ENCODE measurements at places on chromosomes 5 and 9. TPM values are rescaled to one million over a fixed set of nuclear protein-coding genes. Genes with fewer than 3 reads are reported as not detected.

DNA sequence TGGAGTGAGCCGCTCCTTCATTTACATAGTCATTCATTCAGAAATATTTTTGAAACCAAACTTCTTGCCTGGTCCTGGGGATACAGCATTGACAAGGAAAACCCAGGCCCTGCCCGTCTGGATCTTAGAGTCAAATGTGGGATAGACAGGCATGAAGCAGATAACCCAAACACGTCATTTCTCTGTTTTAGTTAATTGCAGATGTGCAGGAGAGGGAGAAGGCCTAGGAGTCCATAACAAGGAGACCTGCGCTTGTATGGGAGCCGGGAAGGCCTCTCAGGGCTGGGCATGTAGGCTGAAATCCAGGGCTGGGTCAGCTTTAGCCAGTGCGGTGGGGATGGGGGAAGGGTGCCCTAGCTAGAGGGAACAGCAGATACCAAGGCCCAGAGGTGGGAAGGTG lies 43.3 kb downstream of the PRRX2 start:
- peak; percentile 22 for DNase-seq

The SOX30 gene
- total RNA-seq: 0.13 TPM

The PCDHB16 gene
- total RNA-seq: 8.0 TPM

The SPEF2 gene
- total RNA-seq: 0.33 TPM

DNA sequence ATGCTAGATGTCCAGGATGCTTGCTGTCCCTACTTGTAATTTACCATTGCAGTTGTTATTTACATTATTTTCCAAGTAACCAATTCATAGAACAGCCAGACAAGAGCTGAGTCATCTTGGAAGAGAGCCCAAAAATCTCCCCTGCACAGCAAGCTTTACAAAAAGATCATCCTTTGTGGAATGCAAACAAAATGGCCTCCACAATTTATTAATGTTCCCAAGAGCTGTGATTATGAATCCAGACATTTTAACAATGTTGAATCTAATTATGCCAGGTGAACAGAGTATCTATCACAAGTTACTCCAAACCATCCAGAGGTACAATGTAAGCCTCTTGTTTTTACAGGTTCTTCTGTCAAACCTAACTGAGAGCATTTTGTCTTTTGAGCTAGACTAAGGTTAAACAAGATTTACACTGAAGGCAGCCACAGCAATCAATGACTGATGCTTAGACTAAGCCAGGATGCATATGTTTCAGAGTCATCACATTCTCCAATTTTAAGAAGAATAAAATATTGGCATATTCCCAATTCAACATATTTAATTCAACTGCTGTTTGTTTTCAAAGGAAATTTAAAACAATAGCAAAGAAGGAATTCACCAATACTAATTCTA lies 95.3 kb upstream of the SLC12A2 start:
- DNase-seq: no peak

The TAF11L10 gene
- total RNA-seq: not detected

The FOXD4L4 gene
- 0.26 TPM for total RNA-seq

GRCh38 chr9:114025760-114026159 lies 52.3 kb downstream of the AMBP start:
- no peak for DNase-seq

DNA sequence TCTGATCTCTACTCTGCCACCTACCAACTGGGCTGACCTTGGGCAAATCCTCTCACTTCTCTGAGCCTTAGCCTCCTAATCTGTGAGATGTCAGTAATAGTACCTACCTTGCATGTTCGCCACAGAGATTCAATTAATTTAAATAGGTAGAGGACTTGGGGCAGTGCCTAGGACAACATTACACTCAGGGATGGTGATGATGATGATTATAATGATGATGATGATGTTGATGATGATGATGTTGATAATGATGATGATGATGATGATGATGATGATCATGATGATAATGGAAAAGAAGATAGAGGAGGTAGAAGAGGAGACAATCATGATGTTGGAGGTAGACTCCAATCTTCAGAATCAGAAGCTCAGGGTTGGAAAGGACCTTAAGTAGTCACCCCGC lies 40.7 kb upstream of the SMIM23 start:
- no peak for DNase-seq

DNA sequence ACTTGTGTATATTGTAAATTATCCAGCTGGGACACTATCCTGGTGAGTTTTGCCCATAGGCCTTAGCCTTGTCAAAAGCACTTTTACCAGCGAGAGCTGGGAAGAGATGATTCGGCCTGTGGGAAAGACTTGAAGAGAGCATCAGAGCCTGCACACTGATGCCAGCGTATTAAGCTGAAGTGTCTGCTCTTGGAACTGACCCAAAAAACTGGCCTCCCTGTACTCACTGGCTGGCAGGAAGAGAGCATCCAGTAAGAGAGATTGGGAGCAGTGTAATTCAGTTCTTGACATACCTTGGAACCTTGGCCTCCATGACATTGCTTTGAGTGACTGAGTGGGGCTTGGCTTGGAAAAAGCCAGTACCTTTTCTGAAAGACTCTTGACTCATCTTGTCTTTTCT lies 73.7 kb downstream of the ZNF462 start:
- no peak for DNase-seq

- DNase-seq: no peak
Measured at GRCh38 chr5:58403822-58404433, 56.0 kb downstream of the PLK2 start.

GRCh38 chr5:60945813-60946187 lies 795 bp downstream of the NDUFAF2 start:
- no peak for DNase-seq

- DNase-seq: peak; percentile 66
Measured at GRCh38 chr5:127072861-127073846, at the start of gene C5orf63. TSS of gene C5orf63 (minus strand) at chr5:127073502. CDS start at chr5:127058995, 14,507 bp downstream.

DNA sequence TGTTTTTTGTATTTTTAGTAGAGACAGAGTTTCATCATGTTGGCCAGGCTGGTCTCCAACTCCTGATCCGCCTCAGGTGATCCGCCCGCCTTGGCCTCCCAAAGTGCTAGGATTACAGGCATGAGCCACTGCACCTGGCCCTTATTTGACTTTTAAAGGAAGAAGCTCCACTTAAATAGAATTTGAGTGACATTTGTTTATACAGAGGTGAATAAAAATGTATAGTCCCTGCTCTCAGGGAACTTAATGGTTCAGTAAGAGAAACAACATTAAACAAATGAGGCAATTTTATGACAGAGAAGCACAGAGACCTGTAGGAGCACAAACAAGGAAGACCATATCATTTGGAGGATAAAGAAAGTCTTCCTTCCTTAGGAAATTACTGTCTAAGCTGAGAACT lies 65.7 kb downstream of the C9orf152 start:
- no peak for DNase-seq

The IPPK gene
- total RNA-seq: 12.9 TPM

- no peak for DNase-seq
Measured at GRCh38 chr9:27311184-27311583, 14.2 kb upstream of the EQTN start.

The ORM2 gene
- total RNA-seq: 1.4 TPM

GRCh38 chr5:62742207-62742606 lies 163.6 kb downstream of the LRRC70 start:
- DNase-seq: no peak

The TAS2R1 gene
- total RNA-seq: not detected

The PKD2L2 gene
- total RNA-seq: not detected

DNA sequence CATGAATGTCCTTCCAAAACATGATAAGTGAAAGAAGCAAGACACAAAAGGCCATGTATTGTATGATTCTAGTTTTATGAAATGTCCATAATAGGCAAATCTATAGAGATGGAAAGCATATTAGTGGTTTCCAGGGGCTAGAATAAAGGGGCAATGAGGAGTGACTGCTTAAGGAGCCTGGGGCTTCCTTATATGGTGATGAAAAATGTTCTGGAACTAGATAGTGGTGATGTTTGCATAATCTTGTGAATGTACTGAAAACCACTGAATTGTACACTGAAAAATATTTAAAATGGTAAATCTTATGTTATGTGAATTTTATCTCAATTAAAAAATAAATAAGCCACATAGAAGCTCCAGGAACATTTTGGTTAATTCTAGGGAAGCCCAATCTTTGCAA lies 144.4 kb upstream of the ANKRD55 start:
- no peak for DNase-seq

The OR1J2 gene
- total RNA-seq: not detected

The SGTB gene
- 18.7 TPM for total RNA-seq

GRCh38 chr9:12182806-12183205 lies 510.4 kb upstream of the TYRP1 start:
- DNase-seq: no peak

DNA sequence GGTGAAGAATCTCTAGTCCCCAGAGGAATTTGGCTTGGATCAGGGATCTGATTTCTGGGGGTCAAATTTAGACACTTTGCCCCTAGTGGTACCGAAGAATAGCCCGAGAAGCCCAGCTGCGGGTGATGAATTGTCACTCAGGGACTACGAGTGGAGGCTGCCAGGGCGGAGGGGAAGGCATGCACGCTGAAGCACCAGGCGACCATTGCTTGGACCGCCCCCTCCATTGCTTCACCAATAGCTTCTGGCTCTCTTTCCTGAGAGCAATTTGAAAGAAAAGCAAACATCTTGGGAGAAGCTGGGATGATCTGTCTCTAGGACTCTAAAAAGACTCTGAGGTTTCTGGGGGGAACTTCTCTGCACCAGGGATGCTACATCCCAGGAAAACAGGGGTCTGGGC lies 137.6 kb downstream of the CRB2 start:
- DNase-seq: no peak

DNA sequence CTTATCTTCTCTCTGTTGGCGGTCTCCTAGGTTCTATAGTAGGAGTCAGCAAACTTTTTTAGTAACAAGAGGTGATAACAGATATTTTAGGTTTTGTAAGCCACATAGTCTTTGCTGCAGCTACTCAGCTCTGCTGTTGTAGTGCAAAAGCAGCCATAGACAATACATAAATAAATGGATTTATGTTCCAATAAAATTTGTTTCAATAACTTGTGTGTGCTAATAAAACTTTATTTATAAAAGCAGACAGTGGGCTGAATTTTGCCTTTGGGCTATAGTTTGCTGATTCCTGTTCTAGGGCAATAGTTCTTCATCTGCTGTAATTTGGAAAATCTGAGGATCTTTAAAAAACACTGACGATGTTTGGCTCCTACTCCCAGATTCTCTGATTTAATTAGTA lies 469.4 kb upstream of the TNC start:
- DNase-seq: no peak

DNA sequence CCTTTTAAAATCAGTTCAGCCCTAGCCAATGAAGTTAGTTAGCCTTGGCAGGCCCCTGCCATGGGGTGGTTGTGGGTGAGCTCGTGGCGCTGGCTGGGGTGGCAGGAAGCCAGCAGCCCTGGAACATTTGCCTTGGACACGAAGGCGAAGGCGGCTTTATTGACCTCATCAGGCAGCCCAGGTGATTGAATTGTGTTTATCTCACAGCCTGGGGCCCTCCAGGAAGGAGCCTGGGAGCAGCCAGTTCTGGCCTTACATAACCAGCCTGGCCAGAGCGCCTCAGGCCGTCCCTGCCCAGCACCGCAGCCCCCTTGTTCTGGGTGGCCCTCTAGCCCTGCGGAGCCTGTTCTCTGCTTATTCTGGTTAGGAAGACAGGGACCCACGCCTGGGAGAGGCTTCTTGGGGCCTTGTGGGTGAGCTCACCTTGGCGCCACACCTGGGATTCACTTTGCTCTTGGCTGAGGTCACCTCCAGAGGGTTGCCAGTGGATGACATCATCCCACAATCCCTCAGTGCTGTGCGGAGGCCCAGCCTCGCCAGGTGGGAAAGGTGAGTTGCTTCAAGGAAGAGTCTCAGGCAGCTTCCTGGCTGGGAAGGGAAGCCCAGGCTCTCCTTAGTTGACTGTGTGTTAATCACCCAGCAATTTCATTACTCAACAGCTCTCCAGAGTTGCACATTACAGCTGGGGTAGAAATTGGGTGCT lies 54.4 kb upstream of the RPL26L1 start:
- peak; percentile 56 for DNase-seq

- no peak for DNase-seq
Measured at GRCh38 chr9:100070104-100071041, 28.4 kb downstream of the ERP44 start.

The NME5 gene
- 0.66 TPM for total RNA-seq

The CDC25C gene
- 19.9 TPM for total RNA-seq

DNA sequence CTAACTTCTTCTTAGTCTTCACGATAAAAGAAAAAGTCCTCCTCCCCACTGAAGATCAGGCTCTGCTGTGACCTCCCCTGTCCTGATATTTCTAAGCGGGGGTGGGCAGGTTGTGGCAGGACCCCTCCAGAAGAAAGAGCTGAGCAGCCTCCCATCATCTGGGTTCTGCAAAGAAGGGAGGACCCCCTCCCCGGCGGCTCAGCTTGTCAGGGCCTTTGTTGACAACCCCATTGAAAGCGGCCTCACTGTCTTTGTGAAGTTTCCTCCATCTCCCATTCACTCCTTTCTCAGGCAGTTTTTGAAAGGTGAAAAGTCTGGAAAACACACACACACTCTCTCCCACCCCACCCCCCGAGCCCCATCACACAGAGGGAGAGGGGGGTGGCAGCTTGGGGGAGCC lies 26.2 kb upstream of the BARHL1 start:
- no peak for DNase-seq

The CRHBP gene
- not detected for total RNA-seq

DNA sequence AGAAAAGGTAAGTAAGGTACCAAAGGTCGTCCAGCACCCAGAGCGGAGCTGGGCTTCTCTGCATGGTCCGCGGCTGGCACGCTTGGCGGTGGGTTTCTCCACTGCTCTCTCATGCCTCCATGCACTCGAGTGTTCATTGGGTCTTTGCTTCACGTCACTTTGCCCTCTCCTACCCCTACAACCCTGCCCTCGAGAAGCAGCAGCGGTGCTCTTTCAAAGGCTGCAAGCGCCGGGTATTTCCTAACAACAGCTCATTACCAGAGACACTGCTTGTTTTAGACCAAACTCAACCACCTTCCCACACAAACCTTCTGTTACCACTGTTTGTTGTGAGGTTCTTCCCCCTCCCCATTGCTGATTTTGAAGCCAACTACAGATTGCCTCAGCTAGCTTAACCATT lies 21.5 kb upstream of the ZBTB34 start:
- no peak for DNase-seq

The ZDHHC11 gene
- total RNA-seq: 37.6 TPM

The SLC6A18 gene
- not detected for total RNA-seq

GRCh38 chr5:174047472-174048099 lies 2.1 kb downstream of the NSG2 start:
- no peak for DNase-seq

The CARD6 gene
- 0.22 TPM for total RNA-seq

DNA sequence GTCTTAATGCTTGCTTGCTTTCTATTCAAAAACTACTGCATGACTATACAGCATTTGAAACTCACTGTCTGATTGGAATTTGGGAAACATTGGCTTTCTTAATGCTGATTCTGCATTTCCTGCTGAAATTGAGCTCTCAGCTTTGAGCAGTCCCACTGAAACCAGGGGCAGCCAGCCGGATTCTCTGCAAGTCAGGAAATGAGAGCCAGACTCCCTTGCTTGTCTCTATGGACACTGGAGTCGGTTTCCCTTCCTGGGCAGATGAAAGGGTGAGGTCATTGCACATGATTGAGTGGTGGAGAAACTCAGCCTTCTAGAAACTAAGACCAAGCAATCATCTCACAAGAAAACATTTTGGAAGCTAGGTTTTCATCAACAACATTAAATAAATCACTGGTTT lies 119.7 kb upstream of the SPATA31C2 start:
- no peak for DNase-seq

The SLC34A1 gene
- not detected for total RNA-seq

GRCh38 chr9:90311811-90312210 lies 330.8 kb downstream of the DIRAS2 start:
- no peak for DNase-seq

The PCDHA9 gene
- 0.46 TPM for total RNA-seq

GRCh38 chr5:9529041-9529480 lies 16.8 kb downstream of the SEMA5A start:
- no peak for DNase-seq

The LCN15 gene
- total RNA-seq: not detected

GRCh38 chr5:89292487-89292886 lies 409.5 kb upstream of the MEF2C start:
- no peak for DNase-seq

Measured in H9 (cell line).